ENCODE measurements at places on chromosomes 12 and 14. TPM values are rescaled to one million over a fixed set of nuclear protein-coding genes. Genes with fewer than 3 reads are reported as not detected.

GRCh38 chr14:22583994-22584393 is 5.0 kb downstream of the DAD1 start:
- DNase-seq, result no peak

GRCh38 chr12:21138016-21138415 is 7.0 kb downstream of the SLCO1B1 start:
- DNase-seq, result no peak

DNA sequence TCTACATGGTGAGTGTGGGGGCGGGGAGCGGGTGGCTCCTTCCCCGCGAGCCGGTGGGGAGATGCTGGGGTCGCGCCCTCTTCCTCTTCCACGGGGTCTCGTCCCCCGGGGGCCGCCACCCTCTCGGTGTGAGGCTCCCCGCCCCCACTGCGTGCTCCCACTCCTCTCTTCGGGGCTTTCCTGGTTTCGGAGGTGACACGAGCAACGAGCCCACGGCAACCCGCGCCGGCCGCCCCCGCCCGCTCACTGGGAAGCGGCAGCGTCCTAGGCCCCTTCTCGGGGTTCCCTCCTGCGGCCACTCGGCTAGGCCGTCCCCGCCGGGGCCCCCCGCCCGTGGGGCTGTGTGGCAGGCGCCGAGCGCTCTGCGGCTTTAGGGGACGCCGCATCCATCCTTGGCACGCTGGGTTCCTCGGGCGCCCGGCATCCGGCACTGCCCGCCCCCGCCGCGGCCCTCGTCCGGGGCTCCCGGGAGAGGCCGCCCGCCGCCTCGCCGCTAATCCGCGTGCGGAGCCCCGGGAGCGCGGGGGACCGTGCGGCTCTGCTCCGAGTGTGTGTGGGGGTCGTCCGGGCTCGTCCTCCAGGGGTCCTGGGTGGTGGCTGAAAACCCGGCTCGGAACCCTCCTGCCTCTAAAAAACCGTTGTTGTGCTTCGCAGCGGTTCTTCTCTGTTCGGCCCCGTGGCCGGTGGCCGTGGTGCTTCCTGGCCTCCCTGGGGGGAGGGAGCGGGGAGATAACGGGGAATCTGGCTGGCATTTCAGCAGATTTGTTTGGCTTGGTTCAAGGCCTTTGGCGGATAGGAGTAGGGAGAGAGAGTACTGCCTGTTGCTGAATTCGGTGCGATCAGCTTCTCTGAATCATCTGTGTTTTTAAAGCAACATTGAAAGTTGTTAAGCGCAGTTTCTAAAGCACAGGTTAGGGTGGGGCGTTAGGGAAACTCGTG is 1.0 kb downstream of the PCNX1 start:
- peak; percentile 76 for DNase-seq

- no peak for DNase-seq
These were observed 7.9 kb downstream of the OTOGL start for GRCh38 chr12:80107221-80107620.

The NEUROD4 gene
- total RNA-seq, result not detected

The SMIM41 gene
- 0.41 TPM for total RNA-seq

All from sigmoid colon (tissue), 7 donors.